ENCODE measurements at places on chromosomes 7 and 10. TPM values are rescaled to one million over a fixed set of nuclear protein-coding genes. Genes with fewer than 3 reads are reported as not detected.

- DNase-seq, result no peak
Measured at GRCh38 chr7:99740573-99741440, 5.8 kb upstream of the CYP3A7 start.

- peak; percentile 67 for DNase-seq
Measured at GRCh38 chr7:130486114-130486953, 5.6 kb upstream of the MEST start.

GRCh38 chr7:72405418-72405817 lies 6.7 kb downstream of the CALN1 start:
- no peak for DNase-seq

- peak; percentile 25 for DNase-seq
Measured at GRCh38 chr10:131819241-131820072, 81.4 kb upstream of the PPP2R2D start.

DNA sequence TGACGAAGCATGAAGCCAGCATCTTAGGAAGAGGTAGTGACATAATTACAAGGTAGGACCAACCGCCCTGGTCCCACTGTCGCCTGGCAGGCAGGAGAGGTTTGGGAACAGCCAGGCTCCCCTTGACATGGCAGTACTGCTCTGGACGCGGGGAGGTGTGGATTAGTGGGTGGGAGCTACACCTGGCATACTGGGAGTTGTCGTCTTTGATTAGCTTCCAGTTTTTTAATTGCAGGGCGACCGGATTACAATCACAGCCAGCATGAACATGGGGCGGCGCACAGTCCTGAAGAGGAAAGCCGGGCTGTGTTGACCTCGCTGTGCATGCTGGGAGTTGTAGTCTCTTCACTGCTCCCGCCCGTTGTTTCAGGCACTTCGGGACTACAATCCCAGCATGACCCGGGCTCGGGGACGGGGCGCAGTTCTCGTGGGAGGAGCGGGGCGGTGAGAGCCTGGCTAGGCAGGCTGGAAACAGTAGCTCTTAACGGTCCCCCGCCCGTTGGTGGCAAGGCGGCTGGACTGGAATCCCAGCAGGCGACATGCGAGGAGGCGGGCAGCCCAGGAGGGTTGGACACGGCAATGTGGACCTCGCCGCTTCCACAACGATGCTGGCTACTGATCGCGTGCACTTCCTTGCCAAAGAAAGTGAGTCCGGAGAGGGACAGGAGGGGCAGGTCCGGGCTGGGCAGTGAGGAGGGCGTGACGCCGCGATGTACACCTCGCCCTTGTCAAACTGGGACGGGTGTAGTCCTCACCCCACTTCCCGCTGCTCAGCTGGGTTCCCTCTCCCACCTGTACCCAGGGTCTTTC lies 98.0 kb upstream of the ZNF722 start:
- no peak for DNase-seq

DNA sequence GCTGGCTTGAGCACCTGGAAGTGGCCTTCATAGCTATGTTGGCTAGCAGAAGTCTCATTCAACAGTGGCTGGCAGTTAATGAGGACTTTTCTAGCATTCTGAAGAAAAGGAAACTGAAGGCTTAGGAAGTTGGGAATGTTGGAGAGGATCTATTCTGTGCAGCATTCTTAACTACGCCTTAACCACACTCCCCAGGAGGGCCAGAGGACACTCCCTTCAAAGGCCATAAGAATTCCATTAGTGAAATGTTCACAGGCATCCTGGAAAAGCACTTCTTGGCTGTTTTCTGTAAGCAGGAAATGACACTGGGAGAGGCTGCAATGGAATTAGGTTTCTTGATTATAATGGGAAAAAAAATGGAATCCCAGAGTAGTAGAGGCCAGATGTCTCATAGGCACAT lies 188.9 kb downstream of the ARHGAP12 start:
- no peak for DNase-seq

- DNase-seq, result no peak
Measured at GRCh38 chr7:1229202-1229947, 3.3 kb upstream of the UNCX start.

- no peak for DNase-seq
Measured at GRCh38 chr7:44740055-44740454, 8.6 kb upstream of the ZMIZ2 start.

GRCh38 chr7:158072991-158073730 lies 514.5 kb downstream of the PTPRN2 start:
- DNase-seq, result no peak

DNA sequence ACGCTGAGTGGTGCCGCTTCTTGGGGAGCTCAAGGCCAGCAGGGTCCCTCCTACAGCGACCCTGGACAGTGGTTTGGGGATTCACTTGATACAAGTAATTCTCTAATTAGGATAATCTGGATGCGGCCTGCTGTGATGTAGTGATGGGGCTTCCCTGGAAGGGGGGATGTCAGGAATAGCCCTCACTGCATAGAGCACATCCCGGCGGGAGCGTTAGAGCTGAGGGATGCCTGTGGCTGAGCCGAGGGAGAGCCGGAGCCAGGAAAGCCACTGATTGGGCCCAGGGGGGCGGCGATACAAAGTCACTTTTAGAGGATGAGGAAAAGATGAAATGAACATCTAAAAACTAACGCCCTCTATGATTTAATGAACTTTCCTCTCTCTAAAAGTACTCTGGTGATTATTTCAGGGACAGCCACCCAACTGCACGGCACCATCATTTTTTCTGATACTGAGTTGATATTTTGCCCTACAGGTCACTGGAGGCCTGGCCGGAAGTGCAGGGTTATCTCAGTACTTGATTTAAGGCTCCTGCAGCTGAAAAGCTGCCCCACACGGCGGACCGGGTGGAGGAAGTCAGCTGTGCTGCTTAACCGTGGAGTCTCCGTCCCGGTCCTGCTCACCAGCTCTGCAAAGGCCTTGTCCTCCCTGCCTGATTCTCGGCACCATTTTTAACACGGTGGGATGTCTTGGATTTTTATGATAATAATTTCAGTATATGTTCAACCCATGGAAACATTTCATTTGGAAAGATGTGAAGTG lies 518.8 kb downstream of the DNAJB6 start:
- no peak for DNase-seq

- no peak for DNase-seq
Measured at GRCh38 chr10:10800961-10801360, 216.7 kb upstream of the CELF2 start.

DNA sequence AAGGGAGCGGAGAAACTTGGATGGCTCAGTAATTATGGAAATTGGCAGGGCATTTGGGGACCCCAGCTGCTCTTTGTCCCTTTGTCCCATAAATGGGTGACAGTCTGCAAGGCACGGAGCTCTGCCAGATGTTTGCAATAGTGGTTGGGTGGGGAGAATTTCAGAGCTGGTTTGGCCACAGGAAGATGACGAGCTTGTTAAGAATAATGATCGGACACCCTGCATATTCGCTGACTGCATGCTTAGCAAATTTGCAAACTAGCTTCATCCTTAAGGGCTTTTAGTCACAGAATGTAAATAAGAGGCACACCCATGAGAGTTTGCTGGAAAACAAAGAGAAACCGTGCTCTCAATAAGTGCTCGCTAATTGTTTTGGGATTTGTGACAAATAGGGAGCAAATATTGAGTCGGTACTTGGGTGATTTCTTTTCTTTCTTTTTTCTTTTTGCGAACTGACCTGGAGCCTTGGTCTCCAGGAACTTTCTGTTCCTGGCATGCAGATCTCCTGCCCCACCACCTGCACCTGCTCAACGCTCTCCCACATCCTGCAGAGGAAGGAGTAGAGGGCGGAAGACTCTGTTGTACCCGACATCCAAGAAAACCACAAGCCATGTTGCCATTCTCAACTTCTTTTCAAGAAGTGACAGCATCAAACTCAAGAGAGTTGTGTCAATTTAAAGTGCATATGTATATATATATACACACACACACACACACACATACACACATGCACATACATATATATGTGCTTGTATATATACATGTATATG lies 238.9 kb downstream of the CAMK1D start:
- DNase-seq, result no peak

- no peak for DNase-seq
Measured at GRCh38 chr10:30158325-30158960, 99.1 kb upstream of the JCAD start.

DNA sequence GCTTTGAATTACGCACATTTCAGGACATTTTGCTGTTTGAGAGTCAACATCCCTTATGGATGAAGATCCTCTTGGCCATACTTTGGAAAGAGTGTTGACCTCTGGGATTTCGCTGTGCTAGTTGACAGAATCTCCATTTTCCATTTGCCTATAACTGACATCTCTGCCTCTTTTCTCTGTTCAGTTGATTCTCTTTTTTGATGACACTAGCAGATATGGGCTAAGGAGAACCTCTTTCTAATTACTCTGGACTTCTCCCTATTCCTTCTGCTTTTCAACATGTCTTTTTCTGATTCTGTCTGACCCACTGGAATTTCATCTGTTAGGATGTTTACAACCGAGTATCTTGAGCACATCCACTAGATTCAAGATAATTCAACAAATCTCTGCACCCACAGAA lies 311.5 kb downstream of the CAMK1D start:
- DNase-seq, result no peak

DNA sequence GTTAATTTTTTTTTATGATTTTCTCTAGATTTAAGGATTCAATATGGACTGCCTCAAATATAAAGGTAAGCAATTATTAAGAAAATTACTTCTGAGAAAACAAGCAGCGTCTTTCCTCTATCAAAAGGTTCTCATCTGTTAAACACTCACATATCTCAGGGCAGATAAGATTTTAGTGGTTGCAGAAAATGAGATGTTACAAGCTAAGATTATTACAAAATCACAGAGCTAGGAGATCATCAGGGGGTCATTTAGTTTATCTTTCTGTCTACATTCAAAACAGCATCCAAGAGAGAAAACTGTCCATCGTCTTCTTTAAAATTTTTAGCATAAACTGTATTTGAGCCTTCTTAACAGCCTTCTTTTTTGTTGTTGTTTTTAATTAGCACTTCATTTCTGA lies 29.1 kb upstream of the RHOBTB1 start:
- no peak for DNase-seq

DNA sequence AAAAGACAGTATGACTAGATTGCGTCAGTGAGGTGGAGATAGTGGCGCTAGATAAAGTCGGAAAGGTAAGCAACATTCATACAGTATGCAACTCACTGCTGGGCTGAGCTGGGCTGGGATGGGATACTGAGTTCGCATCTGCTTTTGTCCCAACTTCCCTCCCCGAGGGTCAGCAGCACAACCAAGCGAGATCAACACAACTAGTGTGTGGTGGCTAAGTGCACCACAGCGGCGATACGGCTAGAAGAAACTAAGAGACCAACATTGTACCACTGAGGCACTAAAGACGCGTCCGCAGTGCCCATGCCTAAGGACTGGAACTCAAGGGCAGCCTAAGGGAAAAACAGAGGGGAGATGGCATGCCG lies 467 bp downstream of the EXOSC1 start:
- no peak for DNase-seq

- DNase-seq, result no peak
Measured at GRCh38 chr10:58932126-58932525, 244.3 kb upstream of the PHYHIPL start.

DNA sequence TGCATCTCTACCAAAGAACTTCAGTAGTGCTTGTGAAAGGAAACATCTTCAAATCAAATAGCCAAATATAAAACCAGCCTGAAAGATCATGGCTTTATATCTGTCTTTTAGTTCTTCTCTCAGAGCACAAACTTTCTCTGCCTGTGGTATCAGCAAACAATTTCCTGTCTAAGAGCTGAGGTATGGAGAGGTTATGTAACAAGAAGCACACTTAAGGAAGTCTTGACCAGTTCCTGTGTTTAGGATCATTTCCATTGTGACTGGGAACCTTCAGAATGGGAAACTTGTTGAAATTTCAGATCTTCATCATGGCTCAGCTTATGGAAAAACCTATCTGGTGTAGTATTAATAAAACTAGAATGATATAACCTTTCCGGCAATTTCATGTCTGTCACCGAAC lies 148.8 kb downstream of the MBL2 start:
- no peak for DNase-seq

Gene CFAP70
- 2.3 TPM for total RNA-seq

Gene POM121L12
- not detected for total RNA-seq

Gene DNAAF5
- total RNA-seq, result 8.7 TPM

Gene MAD1L1
- 20.7 TPM for total RNA-seq

Gene MYL10
- not detected for total RNA-seq

Gene C10orf67
- not detected for total RNA-seq

Gene MMD2
- not detected for total RNA-seq
